ENCODE measurements at places on chromosomes 13 and 19. TPM values are rescaled to one million over a fixed set of nuclear protein-coding genes. Genes with fewer than 3 reads are reported as not detected.

NLRP4 gene
- not detected for total RNA-seq

HIF3A gene
- 12.2 TPM for total RNA-seq

KLK4 gene
- total RNA-seq, result not detected

GJB2 gene
- total RNA-seq, result 0.63 TPM

PNMA8B gene
- 14.4 TPM for total RNA-seq

KLK5 gene
- total RNA-seq, result not detected

GFY gene
- total RNA-seq, result not detected

TEX26 gene
- not detected for total RNA-seq

ZNF8 gene
- 27.5 TPM for total RNA-seq

N4BP2L1 gene
- 21.9 TPM for total RNA-seq

TEX29 gene
- total RNA-seq, result not detected

TMEM145 gene
- total RNA-seq, result 77.6 TPM

CYP4F12 gene
- not detected for total RNA-seq

ZNF610 gene
- 24.4 TPM for total RNA-seq

PEG3 gene
- 63.5 TPM for total RNA-seq

OVOL3 gene
- not detected for total RNA-seq

USHBP1 gene
- total RNA-seq, result 1.3 TPM

TSHZ3 gene
- 17.8 TPM for total RNA-seq

FXYD3 gene
- total RNA-seq, result not detected

LHFPL6 gene
- total RNA-seq, result 17.8 TPM

IZUMO2 gene
- total RNA-seq, result not detected

ZNF701 gene
- total RNA-seq, result 41.3 TPM

METTL21C gene
- not detected for total RNA-seq

ZNF491 gene
- total RNA-seq, result 18.5 TPM

NCR1 gene
- not detected for total RNA-seq

TTC9B gene
- total RNA-seq, result 41.6 TPM

LRRC63 gene
- 4.4 TPM for total RNA-seq
